ENCODE measurements at places on chromosomes 7 and 10.

DNA sequence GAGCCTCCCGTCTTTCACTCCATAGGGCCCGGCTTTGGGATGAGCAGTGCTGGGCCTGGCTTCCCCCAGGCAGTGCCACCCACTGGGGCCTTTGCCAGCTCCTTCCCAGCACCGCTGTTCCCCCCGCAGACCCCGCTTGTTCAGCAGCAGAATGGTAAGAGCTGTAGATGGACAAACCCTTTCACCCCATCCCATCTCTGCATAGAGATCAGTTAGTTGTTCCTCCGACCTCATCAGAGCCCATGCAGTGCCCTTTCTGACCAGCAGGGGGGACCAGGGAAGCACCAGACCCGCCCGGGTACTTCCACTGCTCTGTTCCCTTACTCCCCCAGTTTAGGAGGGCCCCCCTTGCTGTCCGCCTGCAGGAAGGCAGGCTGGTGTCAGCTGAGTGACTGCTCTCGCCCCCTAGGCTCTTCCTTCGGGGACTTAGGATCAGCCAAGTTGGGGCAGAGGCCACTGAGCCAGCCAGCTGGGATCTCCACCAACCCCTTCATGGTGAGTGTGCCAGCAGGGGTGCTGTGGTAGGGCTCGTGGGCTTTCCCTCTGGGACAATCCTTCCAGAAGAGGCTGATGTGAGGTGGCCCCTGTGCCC, 9.8 kb downstream of the SAP25 start:
- DNase-seq, result no peak

GRCh38 chr10:132628966-132629900, 91.6 kb downstream of the INPP5A start:
- DNase-seq, result no peak

DNA sequence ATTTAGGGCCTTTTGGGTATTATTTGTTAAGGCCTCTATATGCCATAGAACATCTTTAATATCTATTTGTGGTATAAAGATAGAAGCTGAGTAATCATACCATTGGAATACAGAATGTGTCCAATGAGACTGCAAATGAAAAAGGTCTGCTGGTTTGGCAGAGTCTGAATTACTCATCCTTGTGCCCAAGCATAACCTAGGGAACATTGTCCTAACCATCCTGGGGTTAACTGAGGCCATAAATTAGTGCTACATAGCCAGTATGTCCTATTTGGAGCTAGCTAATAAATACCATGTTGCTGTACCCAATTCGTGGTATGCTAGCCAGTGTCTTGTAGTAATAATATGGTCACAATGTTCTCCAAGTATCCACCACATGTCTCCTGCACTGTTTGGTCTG, 117.1 kb downstream of the ANKRD26 start:
- DNase-seq, result no peak

DNA sequence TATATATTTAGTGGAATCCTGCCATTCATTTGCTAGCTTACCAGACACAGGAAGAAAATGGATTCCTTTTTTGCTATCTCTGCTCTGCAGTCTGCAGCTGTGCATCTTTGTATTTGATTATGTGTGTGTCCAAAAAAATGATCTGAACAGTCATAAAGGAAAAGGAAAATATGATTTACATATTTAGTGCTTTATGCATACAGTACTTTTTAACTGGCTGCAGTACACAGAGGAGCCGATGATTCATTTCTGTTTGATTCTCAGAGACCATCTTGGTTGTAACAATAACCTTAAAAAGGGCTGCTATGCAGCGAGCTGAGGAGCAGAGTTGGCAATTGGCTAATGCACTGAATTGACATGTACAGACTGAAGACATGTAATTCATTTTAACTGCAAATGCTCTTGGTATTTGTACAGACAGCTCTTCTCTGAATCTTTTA, 151.3 kb upstream of the FZD1 start:
- no peak for DNase-seq

DNA sequence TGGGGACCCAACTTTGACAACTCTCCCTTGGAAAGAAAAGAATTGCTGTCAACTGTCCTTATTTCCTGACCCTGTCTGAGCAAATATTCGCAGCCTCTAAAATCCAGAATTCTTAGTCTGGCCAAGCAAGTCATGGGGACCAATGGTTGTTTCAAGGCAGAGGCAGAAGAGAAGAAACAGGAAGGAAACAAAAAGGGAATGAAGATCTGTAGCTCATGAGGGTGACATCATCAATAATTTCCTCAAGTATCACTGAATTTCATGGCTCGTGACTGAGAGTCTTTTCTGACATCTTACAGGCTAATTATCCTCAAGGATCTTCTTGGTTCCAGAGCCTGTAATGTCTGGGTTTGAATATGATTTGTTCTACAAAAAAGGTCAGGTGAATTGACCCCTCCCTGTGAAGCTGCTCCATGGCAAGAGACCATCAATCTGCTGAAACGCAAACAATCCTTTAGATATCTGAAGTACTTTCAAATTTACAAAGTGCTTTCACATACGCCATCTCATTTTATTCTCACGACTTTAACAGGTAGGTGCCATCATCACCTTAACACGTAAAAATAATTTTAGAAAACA, 5.8 kb downstream of the CDK6 start:
- DNase-seq, result no peak

Data from NCI-H446 treated with DMSO at 0.1 percent for 48 hours (cell line).